ENCODE measurements at places on chromosomes 11 and 22.

- DNase-seq = no peak
Measured at GRCh38 chr22:19063581-19064353, 58.4 kb downstream of the DGCR2 start.

- DNase-seq = no peak
Measured at GRCh38 chr11:96287822-96288439, 55.1 kb downstream of the MAML2 start.

- no peak for DNase-seq
Measured at GRCh38 chr11:60854140-60854846, 1.5 kb downstream of the PTGDR2 start.

GRCh38 chr11:27532652-27533325 is 26.2 kb upstream of the LIN7C start:
- peak; percentile 31 for DNase-seq

DNA sequence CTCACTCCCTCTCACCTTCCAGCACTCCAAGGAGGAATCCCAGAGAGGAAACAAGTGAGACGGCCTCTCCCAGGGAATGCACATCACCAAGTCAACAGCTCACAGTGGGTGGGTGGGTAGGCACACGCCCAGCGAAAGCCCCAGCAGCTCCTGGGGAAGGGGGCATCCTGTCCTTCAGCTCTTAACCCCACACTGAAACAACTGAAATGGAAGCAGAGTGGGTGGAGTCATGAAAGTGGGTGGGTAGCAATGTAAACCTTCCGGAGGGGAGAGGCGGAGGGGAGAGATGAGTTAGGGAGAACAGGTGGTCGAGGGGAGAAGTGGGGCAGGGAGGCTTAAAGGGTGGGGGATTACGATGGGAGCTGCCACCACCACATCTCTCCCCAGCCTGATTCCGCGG is 5.4 kb downstream of the MCHR1 start:
- no peak for DNase-seq

GRCh38 chr11:123653483-123653826 is 969 bp downstream of the SCN3B start:
- no peak for DNase-seq

All from suppressor macrophage treated with lipopolysaccharide for 1 hour (primary cell).